ENCODE measurements at places on chromosomes 16 and 17.

DNA sequence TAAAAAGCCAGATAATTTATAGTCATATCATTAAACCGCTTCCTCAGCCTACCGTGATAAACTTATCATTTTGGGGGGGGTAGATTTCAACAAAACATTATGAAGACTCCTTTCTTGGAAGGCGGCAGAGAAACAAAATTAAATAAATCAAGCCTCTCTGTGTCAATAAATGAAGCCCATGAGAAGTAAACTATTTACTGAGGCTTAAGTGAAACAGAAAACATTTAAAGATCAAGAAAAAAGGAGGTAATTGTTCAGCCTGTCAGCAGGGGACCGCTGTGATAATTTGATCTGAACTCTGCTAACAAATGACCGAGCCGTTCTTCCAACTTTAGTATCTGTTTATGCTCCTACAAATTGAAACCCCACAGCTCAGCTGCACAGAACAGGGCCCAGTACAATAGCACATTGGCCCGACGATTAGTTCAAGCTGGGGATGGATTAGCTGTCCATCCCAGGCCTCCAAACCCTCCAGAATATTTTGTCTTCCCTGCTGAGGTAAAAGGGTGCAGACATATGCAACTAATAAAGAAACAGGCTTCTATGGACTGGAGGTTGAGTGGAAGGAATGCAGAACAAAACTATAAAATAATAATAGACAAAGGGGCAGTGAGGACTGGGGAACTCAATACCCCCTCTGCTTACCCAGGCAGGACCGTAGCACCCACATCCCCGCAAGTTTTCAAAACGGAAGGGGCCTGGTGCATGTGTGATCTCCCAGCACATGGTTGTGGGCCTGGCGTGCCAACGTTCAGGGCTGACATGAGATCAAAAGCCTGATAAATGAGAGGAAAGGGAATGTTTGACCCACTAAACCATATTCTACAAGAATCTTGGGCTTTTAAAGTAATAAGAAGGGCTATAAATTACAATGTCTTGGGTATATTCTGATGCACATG lies 298.1 kb upstream of the IRX5 start:
- DNase-seq = no peak

- DNase-seq = no peak
These were observed 279.5 kb upstream of the MYOCD start for GRCh38 chr17:12386225-12386624.

- DNase-seq = no peak
These were observed 3.8 kb downstream of the EVPLL start for GRCh38 chr17:18381158-18381952.

GRCh38 chr16:6749698-6750097 lies 582.9 kb upstream of the RBFOX1 start:
- DNase-seq = no peak

GRCh38 chr16:25978218-25978617 lies 286.5 kb downstream of the HS3ST4 start:
- no peak for DNase-seq

DNA sequence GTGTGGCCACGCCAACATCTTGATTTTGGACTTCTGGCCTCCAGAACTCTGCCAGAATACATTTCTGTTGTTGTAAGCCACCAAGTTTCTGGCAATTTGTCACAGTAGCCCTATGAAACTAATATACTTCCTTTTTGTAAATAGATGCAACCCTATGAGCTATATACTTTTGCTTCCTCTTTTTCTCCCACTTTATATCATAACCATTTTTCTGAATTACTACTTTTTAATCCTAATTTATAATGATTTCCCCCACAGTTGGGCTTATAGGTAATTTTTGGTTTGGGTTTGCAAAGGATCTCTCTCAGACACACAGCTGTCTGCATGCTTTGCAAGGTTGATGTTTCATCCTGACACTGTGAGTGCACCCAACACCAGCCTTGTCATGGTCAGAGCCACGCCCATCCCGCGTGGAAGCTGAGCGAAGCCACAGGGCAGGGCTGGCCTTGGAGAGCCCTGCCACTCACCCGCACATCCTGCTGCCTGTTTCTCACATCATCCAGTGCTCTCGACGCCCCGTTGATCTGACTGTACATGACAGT lies 5.8 kb downstream of the TRIM25 start:
- no peak for DNase-seq

GRCh38 chr16:8949536-8950418 lies 13.9 kb downstream of the USP7 start:
- DNase-seq = no peak
